ENCODE measurements at places on chromosomes 4 and X. TPM values are rescaled to one million over a fixed set of nuclear protein-coding genes. Genes with fewer than 3 reads are reported as not detected.

DNA sequence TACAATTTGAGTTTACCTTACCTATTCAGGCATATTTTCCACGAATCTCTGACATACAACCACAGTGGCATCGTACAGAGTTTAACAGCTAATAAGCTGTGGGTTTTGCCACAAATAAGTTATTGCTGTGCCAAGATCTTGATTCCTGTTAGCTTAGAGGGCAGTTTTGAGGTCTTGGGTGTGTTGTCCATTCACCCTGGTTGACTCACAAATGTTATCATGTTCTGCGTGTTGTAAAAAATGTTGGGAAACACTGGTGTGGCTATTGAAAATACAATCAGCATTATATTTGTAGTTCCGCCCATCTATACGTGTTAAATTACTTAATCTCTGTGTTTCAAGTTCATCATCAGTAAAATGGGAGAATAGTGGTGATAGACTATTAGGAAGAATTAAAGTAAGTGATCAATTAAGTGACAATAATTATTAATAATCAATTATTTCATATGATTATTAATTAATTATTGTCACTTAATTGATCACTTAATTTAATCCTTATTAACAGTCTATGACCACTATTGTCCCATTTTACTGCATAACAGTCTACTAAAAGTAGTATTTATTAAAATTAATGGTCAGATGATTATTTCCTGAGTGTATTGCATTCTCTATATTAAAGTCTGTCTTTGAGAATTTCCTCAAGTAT, 96.3 kb downstream of the TMA16 start:
- H3K4me3 ChIP-seq: no peak overlapping the region
- H3K27me3 ChIP-seq: no peaks in the 10 kb centered on the region
- DNase-seq: no peak
- no peak overlapping the region for H3K27ac ChIP-seq

HPF1 gene
- total RNA-seq: 60.7 TPM

SMIM9 gene
- total RNA-seq: not detected

DNA sequence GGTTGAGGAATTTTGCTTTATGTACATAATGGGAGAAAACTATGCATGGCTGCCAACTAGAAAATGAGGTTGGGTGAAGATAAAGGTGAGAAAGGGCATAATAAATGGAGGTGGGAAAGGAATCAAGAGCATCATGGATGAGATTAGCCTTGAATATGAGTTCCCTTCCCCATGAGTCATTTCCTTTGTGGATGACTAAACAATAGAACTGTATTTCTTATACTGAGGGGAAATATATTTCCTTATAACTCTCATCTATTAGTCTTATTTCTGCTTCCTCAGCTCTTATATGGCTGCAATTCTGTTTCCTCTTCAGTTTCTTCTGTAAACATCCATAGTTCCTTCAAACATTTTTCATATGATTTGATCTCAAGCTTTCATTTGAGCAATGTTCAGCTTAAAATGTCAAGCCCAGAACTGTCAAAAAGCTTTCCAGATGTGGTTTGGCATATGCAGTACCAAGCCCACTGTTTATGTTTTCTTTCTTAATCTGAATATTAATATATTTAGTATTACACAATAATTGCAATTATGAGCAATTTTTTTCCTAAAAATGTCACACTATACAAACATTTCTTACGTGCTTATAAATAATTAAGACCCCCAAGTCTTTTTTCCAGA, 100.7 kb upstream of the GRPR start:
- no peaks in the 10 kb centered on the region for H3K4me1 ChIP-seq
- H3K27ac ChIP-seq: no peak overlapping the region
- no peak overlapping the region for H3K4me3 ChIP-seq
- no peaks in the 10 kb centered on the region for H3K36me3 ChIP-seq

CYBB gene
- not detected for total RNA-seq

DNA sequence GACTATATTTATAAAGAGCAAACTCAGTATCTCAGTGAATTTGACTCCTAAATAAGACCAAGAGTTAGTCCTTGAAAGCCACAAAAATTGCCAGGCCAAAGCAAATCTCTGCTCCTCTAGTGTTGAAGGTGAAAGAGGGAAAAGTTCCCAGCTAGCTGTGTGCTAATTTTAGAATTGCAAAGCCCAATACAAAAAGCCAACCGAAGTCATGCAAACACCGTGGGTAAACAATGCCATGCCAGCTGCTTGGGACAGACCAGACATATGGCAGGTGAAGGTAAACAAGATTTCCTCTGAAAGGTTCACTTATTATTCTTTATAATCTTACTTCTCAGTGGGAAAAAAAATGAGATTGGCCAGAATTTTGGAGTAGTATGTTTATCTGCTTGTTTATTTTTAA, 80.5 kb upstream of the LNX1 start:
- no peak for DNase-seq
- H3K36me3 ChIP-seq: no peaks in the 10 kb centered on the region
- no peaks in the 10 kb centered on the region for H3K4me1 ChIP-seq
- no peak overlapping the region for H3K27ac ChIP-seq

GRCh38 chr4:136400829-136401228, 1131.5 kb downstream of the PCDH18 start:
- H3K4me1 ChIP-seq: no peaks in the 10 kb centered on the region
- no peak for DNase-seq
- H3K27ac ChIP-seq: no peak overlapping the region
- H3K36me3 ChIP-seq: no peaks in the 10 kb centered on the region
- H3K4me3 ChIP-seq: no peak overlapping the region

ALB gene
- 3.5 TPM for total RNA-seq

DNA sequence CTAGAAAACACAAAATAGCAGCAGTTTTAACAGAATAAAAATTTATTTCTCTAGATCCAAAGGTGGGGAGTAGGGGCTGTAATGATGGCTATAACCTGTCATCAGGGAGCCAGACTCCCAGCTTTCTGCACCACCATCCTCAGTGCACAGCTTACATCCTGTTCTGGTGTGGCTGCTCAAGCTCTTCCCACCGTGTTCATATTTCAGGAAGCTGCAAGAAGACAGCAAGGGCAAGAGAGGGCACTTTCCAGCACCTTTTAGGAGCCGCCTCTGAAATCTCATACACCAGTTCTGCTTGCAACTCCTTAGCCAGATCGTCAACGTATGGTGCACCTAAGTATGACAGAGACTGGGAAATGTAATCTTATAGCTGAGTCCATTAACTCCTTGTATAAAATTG, 253.7 kb downstream of the CENPC start:
- no peak overlapping the region for H3K4me3 ChIP-seq
- DNase-seq: no peak
- no peak overlapping the region for H3K27ac ChIP-seq
- H3K36me3 ChIP-seq: no peaks in the 10 kb centered on the region
- no peaks in the 10 kb centered on the region for H3K27me3 ChIP-seq

DNA sequence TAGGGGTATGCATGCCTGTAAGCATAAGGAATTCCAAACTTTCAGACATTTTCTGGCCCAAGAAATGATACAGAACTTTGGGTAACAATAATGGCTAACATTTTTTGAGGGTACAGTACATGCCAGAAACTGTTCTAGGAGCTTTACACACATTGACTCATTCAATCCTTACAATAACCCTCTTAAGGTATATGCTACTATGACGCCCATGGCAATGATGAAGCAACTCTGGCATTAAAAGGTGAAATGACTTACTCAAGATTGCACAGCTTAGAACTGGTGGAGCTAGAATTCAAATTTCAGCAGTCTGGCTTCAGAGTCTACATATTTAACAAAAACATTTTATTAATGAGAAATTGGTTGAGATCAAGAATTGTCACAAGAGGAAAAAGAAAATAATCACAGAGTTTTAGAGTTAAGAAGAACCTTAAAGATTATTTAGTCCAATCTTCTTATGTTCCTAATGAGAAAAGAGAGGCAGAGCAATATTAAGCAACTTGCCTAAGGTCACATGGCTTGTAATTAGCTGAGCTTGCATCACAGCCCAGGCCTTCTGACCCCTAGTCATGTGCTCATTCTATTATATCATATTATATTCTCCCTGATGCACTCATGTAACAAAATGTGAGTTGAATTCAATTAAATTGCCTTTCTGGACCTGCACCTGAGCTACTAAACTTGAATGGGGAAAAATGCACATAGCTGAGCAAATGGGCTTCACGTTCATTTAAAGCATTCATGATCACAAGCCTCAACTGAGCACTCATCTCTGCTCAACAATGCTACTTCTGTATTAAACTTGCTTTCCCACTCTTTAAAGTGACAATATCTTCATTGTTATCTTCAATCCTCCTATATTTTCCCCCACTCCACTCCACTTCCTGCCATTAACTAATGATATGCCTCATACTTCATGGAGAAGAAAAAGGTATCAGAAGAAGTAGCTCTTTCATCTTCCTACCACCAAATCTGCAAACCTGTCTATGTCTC, 73.2 kb downstream of the ENOX2 start:
- no peak for DNase-seq
- no peaks in the 10 kb centered on the region for H3K4me1 ChIP-seq
- no peaks in the 10 kb centered on the region for H3K27me3 ChIP-seq

DNA sequence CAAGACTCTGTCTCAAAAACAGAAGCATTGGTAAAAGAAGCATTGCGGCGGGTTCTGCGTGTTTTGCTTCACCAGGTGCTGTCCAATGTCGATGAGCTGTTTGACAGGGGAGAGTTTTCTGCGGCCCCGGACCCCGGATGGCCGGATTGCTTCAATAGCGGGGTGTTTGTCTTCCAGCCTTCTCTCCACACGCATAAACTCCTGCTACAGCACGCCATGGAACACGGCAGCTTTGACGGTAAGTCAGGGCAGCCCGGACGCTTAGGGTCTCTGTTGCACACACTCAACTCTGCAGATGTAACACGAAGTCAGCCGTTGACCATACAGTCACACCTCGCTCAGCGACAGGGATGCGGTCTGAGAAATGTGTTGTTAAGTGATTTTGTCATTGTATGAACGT, 26.2 kb downstream of the GYG2 start:
- no peak overlapping the region for H3K27ac ChIP-seq
- DNase-seq: no peak
- H3K4me1 ChIP-seq: no peaks in the 10 kb centered on the region
- H3K36me3 ChIP-seq: peaks cover 34% of the 10 kb centered on the region
- no peaks in the 10 kb centered on the region for H3K27me3 ChIP-seq

ADGRG2 gene
- 5.9 TPM for total RNA-seq

DNA sequence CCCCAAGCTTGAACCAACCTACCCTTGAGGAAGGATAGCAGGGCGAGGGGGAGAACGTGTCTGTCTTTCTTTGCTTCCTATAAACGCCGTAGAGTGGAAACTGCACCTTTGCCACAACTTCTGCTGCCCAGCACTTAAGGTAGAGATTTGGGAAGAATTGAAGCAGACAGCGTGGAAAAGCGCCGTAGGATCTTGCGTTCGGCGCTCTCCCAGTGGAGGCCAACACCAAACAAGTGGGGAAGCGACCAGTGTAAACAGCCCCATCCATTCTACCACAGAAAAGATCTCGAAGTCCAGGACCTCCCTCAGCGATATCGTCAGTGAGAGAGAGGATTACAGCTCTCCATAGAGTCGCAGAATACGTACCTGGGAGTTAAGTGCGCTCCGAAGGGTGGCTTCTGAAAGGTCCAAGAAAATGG, 3.9 kb upstream of the NKX6-1 start:
- DNase-seq: peak; percentile 58
- no peak overlapping the region for H3K4me3 ChIP-seq
- no peak overlapping the region for H3K27ac ChIP-seq
- peaks cover 8% of the 10 kb centered on the region for H3K4me1 ChIP-seq

GRCh38 chr4:151879705-151880445, 119.1 kb upstream of the GATB start:
- no peak overlapping the region for H3K4me3 ChIP-seq
- peaks cover 6% of the 10 kb centered on the region for H3K4me1 ChIP-seq
- DNase-seq: no peak
- no peak overlapping the region for H3K27ac ChIP-seq
- no peaks in the 10 kb centered on the region for H3K27me3 ChIP-seq

- H3K27ac ChIP-seq: no peak overlapping the region
- H3K27me3 ChIP-seq: no peaks in the 10 kb centered on the region
- H3K4me3 ChIP-seq: no peak overlapping the region
- no peak for DNase-seq
- H3K36me3 ChIP-seq: no peaks in the 10 kb centered on the region
Measured at GRCh38 chr4:115529126-115529525, 415.7 kb upstream of the NDST4 start.

- no peaks in the 10 kb centered on the region for H3K27me3 ChIP-seq
- no peaks in the 10 kb centered on the region for H3K36me3 ChIP-seq
- no peaks in the 10 kb centered on the region for H3K4me1 ChIP-seq
Measured at GRCh38 chrX:23756165-23756564, 13.1 kb upstream of the ACOT9 start.

DNA sequence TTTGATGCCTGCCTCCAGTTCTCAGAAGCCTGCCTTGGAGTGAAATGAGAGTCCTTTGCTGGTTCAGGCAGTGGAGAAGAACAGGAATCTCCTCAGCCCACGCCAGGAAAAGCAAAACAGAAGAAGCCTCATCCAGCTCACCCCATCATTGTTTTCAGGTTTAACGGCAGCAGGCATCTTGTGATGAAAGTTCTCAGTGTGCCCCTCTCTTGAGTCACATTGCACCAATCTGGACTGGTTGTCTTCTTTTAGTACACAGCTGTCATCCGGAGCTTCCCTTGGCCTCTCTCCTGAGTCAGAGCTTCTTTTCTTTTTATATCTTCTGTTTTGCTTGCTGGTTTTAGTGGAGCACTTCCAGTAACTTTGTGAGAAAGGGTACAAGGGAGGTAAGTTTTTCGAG, 50.9 kb downstream of the TSPAN7 start:
- H3K4me1 ChIP-seq: no peaks in the 10 kb centered on the region
- no peak overlapping the region for H3K4me3 ChIP-seq
- DNase-seq: no peak
- H3K36me3 ChIP-seq: no peaks in the 10 kb centered on the region

DNA sequence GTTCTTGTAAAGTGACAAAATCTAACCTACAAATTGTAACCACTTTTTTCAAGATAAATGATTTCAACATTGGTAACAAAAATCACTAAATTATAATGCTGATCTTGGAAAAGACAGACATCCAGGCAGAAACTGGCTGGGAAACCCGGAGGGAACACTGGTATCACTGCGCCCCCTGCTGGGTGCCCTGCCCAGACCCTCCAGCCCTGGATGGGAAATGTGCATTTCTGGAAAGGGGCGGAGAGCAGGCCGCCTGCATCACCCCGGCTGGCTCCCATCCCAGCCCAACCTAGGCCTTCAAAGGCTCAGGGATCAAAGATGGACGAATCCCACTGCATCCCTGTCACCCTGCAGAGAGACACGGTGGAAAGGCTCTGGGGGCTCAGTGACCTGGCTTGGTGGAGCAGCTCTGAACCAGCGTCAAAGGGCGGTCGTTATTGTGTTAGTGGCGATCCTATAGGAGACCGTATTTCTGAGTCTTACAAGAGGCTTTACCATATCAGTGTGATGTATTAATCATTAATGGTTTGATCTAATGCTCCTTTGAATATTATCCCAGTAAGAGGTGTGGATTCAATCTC, 37.3 kb downstream of the ACOX3 start:
- no peak overlapping the region for H3K27ac ChIP-seq
- H3K36me3 ChIP-seq: peaks cover 89% of the 10 kb centered on the region
- DNase-seq: peak; percentile 94
- H3K4me3 ChIP-seq: no peak overlapping the region
- no peaks in the 10 kb centered on the region for H3K27me3 ChIP-seq

- H3K4me3 ChIP-seq: no peak overlapping the region
- H3K36me3 ChIP-seq: no peaks in the 10 kb centered on the region
- DNase-seq: no peak
- H3K27me3 ChIP-seq: no peaks in the 10 kb centered on the region
- H3K27ac ChIP-seq: no peak overlapping the region
- no peaks in the 10 kb centered on the region for H3K4me1 ChIP-seq
Measured at GRCh38 chr4:168134651-168135050, 42.3 kb downstream of the ANXA10 start.

GRCh38 chr4:104795264-104795939, 300.7 kb upstream of the CXXC4 start:
- no peak overlapping the region for H3K4me3 ChIP-seq
- no peaks in the 10 kb centered on the region for H3K27me3 ChIP-seq
- DNase-seq: no peak
- no peak overlapping the region for H3K27ac ChIP-seq
- H3K4me1 ChIP-seq: no peaks in the 10 kb centered on the region

Data from endodermal cell (in vitro differentiated cells).